Naive thymus-derived CD4-positive, alpha-beta T cell (primary cell): ENCODE measurements at places on chromosomes 6 and 20.

GRCh38 chr20:60883496-60883895 lies 368.6 kb upstream of the CDH4 start:
- DNase-seq, result no peak

DNA sequence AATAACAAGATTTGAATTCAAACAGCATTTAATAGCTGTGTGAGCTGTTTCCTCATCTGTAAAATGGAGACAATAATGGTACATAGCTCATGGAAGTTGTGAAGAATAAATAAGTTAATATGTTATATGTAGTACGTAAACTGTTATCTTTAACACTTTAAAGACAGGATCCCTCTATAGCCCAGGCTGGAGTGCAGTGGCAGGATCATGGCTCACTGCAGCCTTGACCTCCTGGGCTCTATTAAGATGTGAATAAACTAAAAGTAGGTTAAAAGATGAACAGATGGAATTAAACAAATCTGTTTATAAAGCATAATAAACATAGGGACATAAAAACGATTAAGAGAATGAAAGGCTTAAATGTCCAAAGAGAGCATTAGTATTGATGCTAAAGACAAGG lies 3.0 kb downstream of the AMD1 start:
- no peak for DNase-seq

- no peak for DNase-seq
These were observed 108.8 kb downstream of the ASXL1 start for GRCh38 chr20:32466739-32467505.

GRCh38 chr6:13402711-13403110 lies 74.4 kb upstream of the TBC1D7 start:
- DNase-seq, result no peak

DNA sequence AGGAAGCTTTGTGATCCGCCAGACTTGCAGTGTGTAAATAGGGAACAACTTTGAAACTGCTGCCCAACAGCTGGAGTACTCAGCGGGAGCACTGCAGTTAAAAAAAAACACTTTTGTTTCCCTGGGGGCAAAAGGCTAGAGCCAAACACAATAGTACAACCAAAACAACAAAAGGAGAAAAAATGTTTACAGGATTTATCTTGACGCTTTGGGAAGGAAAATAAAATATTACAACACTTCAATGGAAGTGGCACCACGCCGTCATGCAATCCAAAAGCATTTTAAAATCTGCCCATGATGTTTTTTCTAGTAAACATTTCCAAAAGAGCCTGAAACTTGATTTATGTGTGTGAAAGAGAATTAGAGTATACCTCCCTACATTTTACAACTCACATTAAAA lies 26.0 kb downstream of the PTPRK start:
- DNase-seq, result no peak

GRCh38 chr20:51688600-51689244 lies 79.5 kb downstream of the ATP9A start:
- DNase-seq, result no peak

DNA sequence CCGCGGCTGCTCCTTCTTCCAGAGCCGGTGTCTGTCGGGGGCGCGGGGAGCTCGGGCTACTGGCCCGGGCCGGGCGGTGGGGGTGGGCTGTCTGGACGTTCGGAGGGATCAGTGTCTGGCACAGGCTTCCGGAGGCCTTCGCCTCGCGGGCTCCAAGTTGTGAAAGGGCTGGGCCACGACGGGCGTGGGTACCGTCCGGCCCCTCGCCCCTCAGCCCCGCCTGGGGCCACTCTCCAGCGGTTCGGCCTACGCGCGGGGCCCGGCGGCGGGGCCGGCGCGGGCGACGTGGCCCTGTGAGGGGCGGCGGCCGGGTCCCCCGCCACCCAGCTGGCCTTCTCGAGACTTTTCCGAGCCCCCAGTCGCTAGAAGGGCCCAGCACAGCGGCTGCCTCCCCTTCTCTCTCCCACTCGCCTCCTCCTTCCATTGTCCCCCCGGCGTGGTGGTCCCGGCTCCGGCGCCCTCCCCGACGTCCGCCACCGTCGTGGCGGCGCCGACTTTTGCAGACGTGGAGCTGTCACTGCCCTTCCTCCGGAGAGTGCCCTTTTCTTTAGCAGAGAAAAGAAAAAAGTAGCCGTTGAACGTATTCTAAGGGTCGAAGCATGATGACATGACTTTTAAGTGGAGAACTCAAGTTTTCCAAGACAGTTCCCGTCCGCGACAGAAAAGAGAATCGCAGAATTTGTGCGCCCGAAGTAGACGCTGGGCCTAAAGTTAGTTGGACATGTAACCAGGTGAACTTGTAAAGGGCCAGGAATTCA lies 571 bp downstream of the ITCH start:
- DNase-seq, result no peak

DNA sequence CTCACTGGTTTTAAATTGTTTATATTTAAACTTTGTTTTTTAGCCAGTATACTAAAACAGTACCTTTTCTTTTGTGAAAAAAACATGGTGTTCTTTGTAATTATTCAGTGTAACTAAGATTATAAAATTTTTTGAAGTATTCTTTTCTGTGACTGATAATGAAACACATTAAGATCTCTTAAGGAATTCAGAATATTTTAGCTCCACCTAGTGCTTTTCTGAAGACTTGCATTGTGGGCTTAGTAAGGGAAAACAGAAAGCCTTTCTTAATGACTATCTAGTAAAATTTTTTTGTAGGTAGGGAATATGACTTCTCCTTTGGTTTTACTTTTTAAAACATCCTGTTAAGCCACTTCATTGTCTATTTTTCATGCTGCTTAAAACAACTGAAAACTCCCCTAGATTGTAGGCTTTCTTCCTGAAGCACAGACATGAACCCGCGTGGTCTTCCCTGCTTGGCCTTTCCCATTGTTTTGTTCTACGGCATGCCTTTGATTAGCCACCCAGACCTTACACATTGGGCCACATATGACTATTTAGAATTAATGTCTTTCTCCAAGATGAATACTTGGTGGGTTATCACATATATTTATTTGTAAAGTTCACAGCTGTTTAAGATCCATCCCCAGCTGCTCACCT lies 72.1 kb downstream of the AFDN start:
- DNase-seq, result peak; percentile 19

DNA sequence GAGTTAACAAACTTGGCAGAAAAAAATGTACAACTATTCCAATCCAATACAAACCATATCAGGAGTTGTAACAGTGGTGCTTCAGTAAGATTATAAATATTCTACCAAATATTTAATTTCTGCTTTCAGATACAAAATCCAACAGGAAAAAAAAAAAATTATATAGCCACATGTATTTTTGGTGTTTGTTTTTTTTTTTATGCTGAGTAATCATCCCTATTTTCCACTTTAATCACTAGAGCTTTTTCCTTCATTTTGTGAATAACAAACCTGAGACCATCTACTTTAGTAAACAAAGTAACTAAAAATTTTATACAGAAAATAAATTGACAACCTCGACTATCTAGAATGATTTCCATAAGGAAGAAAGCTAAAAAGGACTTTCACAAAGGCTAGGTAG lies 36.2 kb downstream of the MMS22L start:
- DNase-seq, result no peak

- DNase-seq, result no peak
These were observed 54.8 kb downstream of the NFATC2 start for GRCh38 chr20:51487565-51488268.

DNA sequence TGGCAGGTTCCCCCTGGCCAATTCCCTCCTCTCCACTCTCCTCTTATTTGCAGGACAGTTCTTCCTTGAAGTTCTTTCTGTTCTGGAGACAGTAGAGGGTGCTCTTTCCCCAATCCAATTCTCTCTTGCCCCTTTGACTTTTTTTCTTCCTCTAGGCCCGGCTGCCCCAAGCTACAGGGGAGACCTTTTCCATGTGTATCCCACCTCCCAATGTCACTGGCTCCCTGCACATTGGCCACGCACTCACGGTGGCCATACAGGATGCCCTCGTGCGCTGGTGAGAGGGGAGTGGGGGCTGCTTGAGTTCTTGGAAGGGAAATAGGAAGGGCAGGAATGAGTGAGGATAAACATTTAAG lies 1.5 kb downstream of the VARS2 start:
- DNase-seq, result no peak

- DNase-seq, result peak; percentile 4
These were observed 115.1 kb downstream of the JAG1 start for GRCh38 chr20:10558635-10559187.

GRCh38 chr6:145063091-145063490 lies 672.2 kb downstream of the EPM2A start:
- no peak for DNase-seq

GRCh38 chr6:3175715-3176402 lies 18.5 kb upstream of the TUBB2A start:
- no peak for DNase-seq

- DNase-seq, result no peak
These were observed 18.6 kb downstream of the DSE start for GRCh38 chr6:116389357-116389756.

GRCh38 chr6:114144887-114145851 lies 174.2 kb upstream of the HDAC2 start:
- DNase-seq, result no peak

- DNase-seq, result no peak
These were observed 210.5 kb downstream of the FARS2 start for GRCh38 chr6:5471637-5472398.

DNA sequence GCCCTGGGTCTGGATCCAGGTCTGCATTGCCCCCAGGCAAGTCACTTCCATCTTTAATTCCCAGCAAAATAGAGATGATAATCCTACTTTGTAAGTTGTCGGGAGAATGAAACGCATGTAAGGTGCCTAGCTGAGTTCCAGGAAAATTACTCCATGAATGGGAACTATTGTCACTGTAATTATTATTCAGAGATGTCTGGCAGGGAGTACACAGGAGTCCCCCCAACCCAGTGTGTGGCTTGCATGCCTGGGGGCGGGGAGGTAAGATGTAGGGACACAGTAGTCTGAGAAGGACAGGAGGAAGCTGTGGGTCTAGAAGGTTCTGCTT lies 85.4 kb downstream of the CD40 start:
- no peak for DNase-seq

- DNase-seq, result no peak
These were observed 524.8 kb upstream of the GJE1 start for GRCh38 chr6:141607956-141608355.

- DNase-seq, result no peak
These were observed 192.8 kb downstream of the LY86 start for GRCh38 chr6:6781172-6781872.

GRCh38 chr6:16972535-16972934 lies 129.3 kb upstream of the STMND1 start:
- no peak for DNase-seq

- DNase-seq, result no peak
These were observed 170.9 kb downstream of the PHF3 start for GRCh38 chr6:63806573-63806913.

- DNase-seq, result no peak
These were observed 780.0 kb downstream of the BCKDHB start for GRCh38 chr6:80886475-80886874.

DNA sequence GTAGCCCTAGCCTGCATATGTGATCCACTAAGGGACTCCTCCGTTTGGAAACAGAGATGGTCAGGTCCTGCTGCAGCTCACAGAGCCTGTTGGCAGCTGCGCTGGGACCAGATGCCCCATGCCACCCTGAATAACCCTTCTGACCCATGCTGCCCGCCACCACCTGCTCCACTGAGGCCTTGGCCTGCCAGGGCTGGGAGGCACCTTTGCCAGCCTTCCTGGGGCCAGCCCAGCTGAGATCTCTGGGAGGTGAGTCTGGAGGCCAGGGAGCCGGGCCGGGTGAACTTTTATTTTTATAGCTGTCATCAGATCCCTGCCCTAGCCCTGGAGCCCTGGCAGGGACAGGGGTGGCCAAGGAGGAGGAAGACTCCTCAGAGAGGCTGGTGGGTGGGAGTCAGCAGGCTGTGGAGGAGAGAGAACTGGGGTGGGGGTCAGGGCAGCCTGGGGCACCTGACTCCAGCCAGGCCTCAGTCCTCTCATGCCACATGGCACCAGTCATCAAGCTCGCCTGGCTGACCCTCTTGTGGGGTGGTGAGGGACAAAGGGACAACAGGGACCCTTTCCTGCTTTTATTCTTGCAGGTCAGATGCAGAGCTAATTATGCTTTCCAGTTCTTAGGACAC lies 10.0 kb downstream of the CEBPB start:
- no peak for DNase-seq

GRCh38 chr6:53171605-53172467 lies 23.2 kb upstream of the GCM1 start:
- peak; percentile 89 for DNase-seq

DNA sequence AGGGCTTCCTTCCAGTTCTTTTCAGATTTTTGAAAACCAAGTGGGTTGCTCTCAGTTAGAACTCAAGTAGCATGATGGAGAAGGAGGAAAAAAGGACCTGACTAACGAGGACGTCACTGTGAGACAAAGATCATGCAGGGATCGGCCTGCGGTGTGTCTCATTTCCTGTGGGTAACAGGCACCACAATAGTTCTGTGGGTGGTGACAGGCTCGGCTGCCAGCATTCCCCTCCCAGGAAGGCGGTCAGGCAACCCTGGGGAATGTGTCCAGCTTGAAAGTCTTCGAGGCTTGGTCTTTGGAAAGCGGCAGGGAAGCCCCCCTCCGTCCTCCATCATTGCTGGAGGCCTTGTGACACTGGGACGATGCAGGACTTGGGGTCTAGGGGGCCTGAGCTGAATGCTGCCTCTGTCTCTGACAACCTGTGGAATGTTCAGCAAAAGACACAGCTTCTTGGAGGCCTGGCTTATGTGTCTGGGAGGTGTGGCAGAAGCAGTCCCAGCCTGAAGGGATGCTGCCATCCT lies 121.0 kb downstream of the BCAS1 start:
- DNase-seq, result peak; percentile 89

DNA sequence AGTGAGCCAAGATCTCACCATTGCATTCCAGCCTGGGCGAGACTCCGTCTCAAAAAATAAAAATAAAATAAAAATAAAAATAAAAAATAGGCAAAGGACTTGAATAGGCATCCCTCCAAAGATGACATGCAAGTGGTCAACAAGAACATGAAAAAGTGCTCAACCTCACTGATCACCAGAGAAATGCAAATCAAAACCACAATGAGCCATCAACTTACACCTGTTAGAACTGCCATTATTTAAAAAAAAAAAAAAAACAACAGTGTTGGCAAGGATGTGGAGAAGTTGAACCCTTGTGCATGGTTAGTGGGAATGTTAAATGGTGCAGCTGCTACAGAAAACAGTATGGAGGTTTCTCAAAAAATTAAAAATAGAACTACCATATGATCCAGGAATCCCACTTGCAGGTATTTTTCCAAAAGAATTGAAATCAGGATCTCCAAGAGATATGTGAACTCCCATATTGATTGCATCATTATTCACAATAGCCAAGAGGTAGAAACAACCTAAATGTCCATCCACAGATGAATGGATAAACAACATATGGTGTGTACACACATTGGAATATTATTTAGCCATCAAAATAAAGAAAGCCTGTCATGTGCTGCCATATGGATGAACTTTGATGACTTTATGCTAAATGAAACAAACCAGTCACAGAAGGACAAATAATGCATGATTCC lies 2.8 kb downstream of the C20orf203 start:
- no peak for DNase-seq

GRCh38 chr6:9948678-9949077 lies 466.2 kb downstream of the TFAP2A start:
- no peak for DNase-seq

DNA sequence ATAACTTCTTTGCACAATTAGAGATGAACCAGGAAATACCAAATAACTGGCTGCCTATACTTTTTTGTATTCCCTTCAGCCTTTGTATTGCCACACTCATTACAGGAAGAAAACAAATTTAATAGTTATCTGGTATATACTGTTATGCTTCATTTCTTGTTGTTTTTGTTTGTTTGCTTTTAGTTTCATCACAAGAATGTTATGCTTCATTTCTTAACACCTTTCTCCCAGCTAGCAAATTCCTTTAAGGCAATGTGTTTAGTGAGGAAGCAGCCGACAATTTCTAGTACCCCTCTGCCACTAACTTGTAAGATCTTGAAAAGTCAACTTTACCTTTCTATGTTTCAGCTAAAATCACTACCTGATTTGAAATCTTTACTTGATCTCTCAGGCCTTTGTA lies 1.4 kb downstream of the NCOA6 start:
- DNase-seq, result no peak
